ENCODE measurements at places on chromosomes 12 and 14. TPM values are rescaled to one million over a fixed set of nuclear protein-coding genes. Genes with fewer than 3 reads are reported as not detected.

DNA sequence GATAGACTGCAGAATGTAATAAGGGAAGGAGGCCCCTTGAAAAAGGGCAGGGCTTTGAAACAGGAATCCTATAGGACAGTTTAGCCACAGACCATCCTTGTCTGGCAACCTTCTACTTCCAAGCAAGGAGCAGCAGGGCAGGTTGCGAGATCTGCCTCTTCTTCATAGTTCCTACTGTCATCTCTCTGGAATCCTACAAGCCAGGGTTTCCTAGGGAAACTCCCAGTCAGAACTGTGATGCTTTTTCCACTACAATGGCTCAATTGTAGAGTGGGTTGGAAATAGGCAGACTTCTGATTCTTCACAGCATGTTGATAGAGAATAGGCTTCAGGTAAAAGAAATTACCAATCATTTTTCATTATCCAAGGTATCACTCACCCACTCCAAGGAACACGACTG lies 186.3 kb downstream of the DACT1 start:
- DNase-seq = no peak
- peaks cover 13% of the 10 kb centered on the region for H3K27me3 ChIP-seq
- no peaks in the 10 kb centered on the region for H3K4me1 ChIP-seq

GRCh38 chr14:99459481-99460100 lies 21.1 kb downstream of the SETD3 start:
- H3K27ac ChIP-seq = no peak overlapping the region
- no peak overlapping the region for H3K4me3 ChIP-seq
- no peaks in the 10 kb centered on the region for H3K27me3 ChIP-seq
- no peaks in the 10 kb centered on the region for H3K4me1 ChIP-seq

Gene TAMALIN
- total RNA-seq = not detected

DNA sequence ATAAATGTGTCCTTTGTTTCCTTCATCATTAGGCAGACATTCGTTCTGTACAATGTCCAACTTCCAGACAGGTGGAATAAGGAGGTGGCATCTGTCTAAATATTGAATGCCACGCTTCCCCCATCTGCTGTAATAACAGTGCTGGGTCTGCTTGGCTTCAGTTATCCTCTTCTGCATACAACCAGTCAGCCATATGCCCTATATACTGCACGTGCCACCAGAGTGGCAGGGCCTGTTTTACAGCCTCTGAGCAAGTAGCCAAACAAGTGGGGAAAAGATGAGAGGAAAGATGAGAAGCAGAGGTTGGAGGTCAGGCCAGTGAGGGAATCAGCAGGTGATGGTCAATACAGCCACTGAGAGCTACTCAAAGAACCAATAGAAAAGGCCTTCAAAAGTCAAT lies 55.4 kb downstream of the OTX2 start:
- no peak overlapping the region for H3K4me3 ChIP-seq
- peaks cover 8% of the 10 kb centered on the region for H3K4me1 ChIP-seq
- no peaks in the 10 kb centered on the region for H3K36me3 ChIP-seq
- DNase-seq = no peak
- no peaks in the 10 kb centered on the region for H3K27me3 ChIP-seq
- H3K27ac ChIP-seq = no peak overlapping the region

DNA sequence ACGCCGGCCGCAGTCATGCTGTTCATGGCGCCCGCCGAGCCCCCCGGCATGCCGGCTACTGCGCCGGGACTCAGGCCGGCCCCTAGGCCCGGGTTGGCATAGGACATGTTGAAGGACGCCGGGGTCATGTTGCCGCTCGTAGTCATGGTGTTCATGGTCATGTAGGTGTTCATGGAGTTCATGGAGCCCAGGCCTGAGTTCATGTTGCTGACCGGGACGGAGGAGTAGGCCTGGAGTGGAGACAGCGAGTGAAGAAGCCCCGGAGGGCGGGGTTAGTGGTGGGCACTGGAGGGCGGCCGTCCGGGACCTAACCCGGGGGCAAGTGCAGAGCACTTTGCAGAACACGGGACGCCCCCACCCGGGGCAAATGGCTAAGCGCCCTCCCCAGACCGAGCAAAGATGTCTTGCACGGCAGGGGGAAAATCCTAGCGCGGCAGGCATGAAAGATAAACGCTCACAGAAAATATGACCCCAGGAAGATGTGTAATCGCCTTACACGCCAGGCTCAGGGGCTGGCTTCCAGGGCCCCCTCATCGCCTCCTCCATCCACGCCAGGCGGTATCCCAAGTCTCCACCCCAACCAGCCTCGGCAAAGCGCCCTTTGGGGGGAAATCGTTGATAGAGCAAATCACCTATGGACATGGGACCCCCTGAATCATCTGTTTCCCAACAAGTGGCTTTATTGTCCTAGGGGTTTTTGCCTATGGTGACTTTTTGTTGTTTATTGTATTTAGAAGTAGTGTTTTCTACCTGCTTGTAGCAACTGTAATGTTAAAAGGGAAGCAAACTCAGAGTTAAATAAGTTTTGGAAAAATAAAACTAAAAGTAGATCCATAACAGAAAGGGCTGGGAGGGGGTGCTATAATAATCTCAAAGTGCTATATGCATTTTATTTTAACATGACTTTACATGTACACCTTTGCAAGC lies 2.3 kb downstream of the FOXA1 start:
- peaks cover 21% of the 10 kb centered on the region for H3K36me3 ChIP-seq
- DNase-seq = peak; percentile 47
- H3K27me3 ChIP-seq = no peaks in the 10 kb centered on the region

Gene CD4
- 3.2 TPM for total RNA-seq
